ENCODE measurements at places on chromosomes 1 and 21.
A peak's percentile ranks its signal among the peaks of the same experiment; 100 is the strongest.

DNA sequence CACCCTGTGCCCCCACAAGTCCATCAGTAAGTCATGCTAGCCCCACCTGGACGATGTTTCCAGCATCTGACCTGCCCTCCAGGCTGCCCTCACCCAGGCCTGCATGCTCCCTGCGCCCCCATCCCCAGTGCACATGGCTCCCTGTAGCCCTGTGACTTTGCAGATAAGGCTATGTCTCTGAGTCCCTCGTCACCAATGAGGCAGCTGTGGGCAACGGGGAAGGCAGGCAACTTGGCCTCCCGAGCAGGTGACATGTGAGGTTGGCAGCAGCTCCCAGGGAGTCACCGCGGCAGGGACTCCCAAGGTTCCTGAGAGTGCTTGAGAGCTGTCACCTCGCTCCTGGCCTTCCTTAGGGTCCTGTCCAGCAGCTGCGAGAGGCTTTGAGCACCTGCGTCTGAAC lies 32.4 kb upstream of the AGPAT3 start:
- DNase-seq: no peak

DNA sequence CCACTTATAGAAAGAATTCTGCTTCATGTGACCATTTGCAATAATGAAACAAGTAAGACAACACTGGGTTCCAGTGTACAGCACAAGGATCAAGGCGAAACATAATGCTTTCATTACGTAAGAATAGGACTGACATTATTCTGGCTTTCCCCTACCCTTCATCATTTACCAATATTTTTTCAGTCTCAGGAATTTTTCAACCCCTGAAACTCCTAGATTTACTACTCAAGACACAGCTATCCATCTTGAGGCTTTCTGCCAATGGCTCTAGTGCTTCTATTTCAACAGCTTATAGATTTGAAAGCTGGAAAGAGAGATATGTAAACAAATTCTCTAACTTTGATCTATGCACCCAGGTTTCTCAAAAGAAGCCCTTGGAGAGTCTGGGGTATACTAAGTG lies 48.4 kb downstream of the WLS start:
- no peak for DNase-seq

- no peak for DNase-seq
Measured at GRCh38 chr1:110676970-110677369, 2.2 kb upstream of the KCNA3 start.

DNA sequence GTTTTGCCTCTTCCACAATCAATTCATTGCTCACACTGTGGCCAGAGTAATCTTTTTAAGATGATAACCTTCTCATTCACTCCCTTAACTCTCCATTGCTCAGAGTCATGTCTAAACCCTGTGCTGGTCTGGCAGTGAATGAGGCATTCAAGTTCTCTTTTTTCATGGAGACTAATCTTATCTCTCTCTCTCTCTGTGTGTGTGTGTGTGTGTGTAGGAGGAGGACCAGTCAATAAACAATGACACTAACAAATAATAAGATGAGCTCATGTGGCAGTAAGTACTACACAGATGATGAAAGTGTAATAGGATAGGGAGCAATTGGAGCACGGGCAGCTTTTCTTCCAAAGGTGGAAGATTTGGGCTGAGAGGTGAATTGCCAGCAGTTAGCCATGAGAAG lies 122.0 kb upstream of the B3GALT2 start:
- no peak for DNase-seq

DNA sequence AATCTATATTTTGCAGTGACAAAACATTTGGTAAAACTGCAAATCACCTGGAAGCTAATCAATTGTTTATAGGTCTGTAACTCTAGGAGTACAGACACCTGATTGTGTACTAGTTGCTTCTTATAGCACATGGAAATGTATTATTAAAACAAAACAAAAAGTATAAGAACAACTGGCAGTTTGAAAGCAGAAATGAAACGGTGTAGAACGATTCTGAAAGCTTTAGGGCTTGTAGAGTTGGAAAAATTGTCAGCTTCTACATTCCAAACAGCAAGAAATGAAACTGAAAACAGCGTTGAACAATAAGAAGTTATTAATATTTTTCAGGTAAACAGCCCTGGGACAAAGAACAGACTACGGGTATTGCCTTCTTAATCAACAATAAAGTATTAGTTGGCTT lies 273.3 kb downstream of the OLFM3 start:
- no peak for DNase-seq

DNA sequence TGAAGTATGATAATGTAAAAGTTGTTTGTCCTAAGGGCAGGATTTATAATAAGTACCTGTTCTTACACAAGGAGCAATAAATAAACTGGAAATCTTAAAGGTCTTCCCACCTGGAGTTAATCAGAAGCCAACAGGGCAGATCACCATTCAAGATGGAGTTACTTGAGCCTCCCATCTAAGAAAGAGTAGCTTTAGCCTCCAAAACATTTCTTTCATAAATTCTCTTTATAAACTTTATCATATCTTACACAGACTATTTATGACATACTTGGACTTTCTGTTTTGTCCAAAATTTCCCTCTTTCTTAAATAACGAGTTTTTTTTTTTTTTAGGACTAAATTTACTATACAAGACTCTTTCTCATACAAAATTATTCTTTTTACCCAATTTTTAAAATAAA lies 18.5 kb downstream of the OR2T1 start:
- DNase-seq: peak; percentile 2

GRCh38 chr1:4699376-4700301 lies 45.2 kb downstream of the AJAP1 start:
- no peak for DNase-seq

DNA sequence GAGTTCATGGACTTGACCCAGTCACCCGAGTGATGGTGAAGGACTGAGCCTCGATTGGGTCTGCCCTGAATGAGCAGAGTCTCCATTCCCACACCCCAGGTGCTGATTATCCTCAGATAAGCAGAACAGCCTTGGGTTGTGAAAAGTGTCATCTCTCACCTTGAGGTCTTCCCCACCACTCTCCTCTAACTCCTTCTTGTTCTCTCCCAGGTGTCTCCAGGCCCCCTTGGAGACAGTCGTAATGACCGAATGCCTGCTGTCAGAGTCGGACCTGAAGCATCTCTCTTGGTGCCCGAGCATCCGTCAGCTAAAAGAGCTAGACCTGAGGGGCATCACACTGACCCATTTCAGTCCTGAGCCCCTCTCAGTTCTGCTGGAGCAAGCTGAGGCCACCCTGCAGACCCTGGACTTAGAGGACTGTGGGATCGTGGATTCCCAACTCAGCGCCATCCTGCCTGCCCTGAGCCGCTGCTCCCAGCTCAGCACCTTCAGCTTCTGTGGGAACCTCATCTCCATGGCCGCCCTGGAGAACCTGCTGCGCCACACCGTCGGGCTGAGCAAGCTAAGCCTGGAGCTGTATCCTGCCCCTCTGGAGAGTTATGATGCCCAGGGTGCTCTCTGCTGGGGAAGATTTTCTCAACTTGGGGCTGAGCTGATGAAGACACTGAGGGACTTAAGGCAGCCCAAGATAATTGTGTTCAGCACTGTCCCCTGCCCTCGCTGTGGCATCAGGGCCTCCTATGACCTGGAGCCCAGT lies 3.4 kb downstream of the PRAMEF12 start:
- no peak for DNase-seq

DNA sequence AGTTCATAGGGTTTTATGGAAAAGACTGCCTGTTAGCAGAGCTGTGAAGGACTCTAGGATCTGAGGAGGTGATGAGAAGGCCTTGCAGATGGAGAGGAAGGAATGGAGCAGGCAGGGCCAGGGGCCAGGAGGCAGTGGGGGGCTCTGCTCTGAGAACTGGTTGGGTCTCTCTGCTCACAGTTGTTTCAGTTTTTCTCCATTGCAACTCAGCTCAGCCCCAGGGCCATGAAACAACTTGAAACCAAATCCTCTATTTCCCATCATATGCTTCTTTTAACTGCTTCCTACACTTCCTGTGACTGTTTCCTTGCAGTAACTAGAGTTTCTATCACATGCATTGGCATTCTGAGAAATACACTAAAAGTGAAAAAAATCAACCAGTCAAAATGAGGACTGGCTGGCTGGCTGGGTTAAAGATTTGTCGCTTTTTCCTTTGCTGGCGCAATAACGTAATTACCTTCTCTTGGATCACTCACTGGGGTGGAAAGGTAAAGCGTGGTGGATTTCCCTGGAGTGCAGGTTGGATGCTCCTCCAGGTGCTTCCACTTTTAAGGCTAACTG lies 172.0 kb downstream of the CDC7 start:
- no peak for DNase-seq

GRCh38 chr1:118535901-118536300 lies 350.9 kb upstream of the SPAG17 start:
- DNase-seq: no peak
